ENCODE measurements at places on chromosomes 2 and 18.

DNA sequence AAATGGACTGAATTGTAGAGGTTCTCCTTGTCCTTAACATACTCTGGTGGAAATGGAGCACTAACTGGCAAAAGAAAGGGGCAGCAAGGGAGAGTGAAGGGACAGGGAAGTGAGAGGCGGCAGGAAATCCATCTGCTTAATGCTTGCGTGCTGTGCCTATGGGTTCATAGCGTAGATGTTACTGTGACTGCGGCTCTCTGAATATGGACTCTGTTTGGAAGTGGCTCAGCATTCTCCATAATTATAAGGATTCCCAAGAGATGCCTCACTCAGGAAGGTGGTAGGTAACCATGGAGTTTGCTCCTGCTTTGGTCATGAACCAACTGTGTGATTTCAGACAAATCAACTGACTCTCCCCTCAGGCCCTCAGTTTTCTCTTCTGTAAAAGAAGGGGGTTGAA is 50.0 kb downstream of the MYO3B start:
- DNase-seq: no peak

GRCh38 chr18:79495591-79496071 is 99.9 kb downstream of the NFATC1 start:
- DNase-seq: no peak

DNA sequence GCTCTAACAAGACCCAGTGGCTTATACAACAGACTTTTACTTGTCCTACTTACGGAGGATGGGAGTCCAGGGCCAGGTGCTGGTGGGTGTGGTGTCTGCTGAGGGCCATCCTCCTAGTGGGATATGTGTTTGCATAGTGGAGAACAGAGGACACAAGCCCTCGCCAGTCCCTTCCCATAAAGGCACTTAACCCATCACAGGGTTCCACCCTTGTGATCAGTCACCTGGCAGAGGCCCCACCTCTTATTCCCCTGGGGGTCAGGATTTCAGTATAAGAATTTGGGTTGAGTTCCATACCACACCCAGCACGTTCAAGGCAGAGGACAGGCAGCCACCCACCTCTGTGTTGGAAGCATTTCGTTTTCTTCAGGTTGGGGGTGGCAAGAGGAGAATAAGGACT is 259.0 kb downstream of the AGAP1 start:
- no peak for DNase-seq

GRCh38 chr2:128557831-128558241 is 239.2 kb upstream of the HS6ST1 start:
- DNase-seq: no peak

DNA sequence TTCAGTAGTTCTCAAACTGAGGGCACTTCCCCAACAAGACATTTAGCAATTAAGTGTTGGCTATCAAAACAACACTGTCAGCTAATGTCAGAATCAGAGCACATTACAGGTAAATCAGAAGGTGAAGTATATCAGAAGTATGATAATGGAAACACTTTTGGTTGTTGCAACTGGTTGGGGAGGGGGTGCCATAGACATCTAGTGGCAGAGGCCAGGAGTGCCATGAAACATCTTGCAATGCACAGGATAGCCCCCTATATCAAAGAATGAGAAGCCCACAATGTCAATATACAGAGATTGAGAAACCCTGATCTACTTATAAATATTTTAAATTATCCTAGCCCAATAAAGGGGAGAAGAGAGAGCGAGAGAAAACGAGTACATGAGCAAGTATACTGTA is 4.9 kb upstream of the XPO1 start:
- DNase-seq: no peak

DNA sequence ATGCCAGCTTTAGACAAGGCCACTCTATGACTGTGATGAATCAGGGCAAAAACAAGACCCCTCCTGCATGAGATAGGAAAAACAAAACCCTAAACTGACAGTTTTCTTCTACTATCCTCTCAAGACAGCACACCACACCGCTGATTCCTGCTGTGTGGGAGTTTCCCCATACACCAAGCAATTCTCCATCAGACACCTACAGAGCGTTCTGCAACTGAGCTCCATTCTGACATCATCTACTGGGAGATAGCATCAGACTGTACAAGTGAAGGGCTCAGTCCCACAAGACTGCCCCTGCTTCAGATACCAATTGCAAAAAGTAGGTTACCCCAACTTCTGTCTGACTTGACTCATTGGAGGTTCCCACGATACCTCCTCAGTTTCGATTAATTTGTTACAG is 130.6 kb downstream of the TSN start:
- DNase-seq: no peak

GRCh38 chr2:177270531-177270930 is 6.0 kb upstream of the NFE2L2 start:
- no peak for DNase-seq

GRCh38 chr18:5851998-5852397 is 43.3 kb downstream of the TMEM200C start:
- no peak for DNase-seq

DNA sequence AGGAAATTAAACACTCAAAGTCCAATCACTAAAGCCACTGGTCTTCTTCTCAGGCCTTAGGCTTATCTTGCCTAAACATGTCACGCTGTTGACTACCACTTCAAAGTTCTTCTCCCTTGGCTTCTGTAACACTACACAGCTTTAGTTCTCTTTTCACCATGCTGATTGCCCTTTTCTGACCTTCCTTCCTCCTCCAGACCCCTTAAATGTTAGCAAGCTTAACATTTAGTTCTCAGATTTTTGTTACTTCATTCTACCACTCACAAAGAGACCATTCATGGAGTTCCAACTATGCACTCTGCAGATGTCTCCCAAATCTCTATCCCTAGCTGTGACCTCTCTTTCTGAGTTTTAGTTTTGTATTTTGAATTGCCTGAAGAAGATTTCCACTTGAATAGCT is 64.4 kb downstream of the TTC21B start:
- no peak for DNase-seq

DNA sequence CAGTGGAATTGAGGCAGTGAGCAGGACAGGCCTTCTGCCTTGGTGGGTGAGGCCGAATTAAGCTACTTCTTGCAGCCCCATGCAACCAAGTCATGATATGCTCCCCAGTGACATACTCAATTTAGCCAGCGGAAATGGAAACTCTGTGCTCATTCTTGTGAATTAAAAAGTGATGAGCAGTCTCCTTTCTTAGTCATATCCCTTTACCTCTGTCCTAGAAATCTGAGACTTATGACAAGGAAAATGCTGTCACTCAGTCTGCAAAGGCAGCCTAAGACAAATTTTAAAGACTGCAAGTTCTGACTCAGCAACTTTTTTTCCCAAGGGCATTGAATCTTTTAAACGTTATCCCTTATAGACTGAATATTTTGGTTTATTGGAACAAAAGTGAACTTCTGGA is 218.2 kb downstream of the SH3BP4 start:
- no peak for DNase-seq

GRCh38 chr2:9335322-9335832 is 88.0 kb downstream of the ITGB1BP1 start:
- DNase-seq: no peak

DNA sequence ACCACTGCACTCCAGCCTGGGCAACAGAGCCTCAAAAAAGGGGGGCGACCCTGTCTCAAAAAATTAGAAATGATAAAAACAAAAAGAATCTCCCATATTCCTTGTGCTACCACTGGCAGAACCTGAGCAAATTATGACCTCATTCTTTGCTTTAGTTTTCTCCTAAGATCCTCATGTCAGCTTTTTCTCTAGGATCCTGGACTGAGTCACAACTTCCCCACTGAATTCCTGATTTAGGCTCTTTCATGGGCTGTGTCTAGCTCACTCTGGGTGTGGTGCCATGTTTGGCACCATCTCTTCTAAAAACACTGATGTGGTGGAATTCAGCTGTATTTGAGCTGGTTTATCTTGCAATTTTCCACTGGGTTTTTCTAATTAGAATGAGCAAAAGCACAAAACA is 37.1 kb downstream of the EXOC6B start:
- DNase-seq: no peak

- no peak for DNase-seq
Observed at GRCh38 chr2:38524580-38524979, 78.1 kb downstream of the HNRNPLL start.

DNA sequence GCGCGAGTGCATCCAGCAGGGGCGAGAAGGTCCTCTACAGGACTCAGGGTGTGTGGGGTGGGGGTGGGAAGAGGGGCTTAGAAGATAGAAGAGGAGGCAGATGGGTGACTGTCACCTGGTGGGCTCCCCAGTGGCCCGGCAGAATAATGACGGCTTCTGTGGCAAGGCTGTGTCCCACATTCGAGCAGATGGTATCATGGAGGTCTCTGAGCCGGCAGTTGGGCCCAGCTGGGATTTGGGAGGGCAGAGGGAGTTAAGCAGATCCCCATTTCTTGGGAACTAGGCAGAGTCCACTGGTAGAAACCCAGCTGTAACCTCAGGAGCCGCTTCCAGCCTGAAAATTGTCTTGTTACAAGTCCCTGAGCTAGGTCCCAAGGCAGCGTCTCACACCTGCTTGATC is 28.4 kb upstream of the DTNB start:
- no peak for DNase-seq

- DNase-seq: no peak
Observed at GRCh38 chr2:173441222-173441621, 86.5 kb downstream of the CDCA7 start.

GRCh38 chr2:129117434-129117833 is 798.8 kb upstream of the HS6ST1 start:
- DNase-seq: no peak

DNA sequence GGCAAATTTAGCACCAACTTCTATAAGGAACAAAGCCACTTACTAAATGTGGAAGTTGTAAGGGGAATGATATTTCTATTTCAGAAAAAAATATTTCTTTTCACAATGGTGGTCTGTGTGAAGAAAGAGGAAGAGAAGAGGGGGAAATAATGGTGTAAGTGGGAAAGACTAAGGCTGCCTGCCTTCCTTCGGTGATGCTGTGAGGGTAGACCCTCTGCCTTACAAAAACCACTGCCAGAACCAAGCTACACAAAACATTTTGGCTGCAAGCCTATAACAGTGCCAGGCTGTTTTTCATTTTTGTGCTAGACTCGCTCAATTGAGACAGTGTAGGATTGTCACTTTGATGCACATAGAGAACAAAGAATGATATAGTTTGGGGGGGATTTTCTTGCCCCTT is 286.6 kb downstream of the ZEB2 start:
- no peak for DNase-seq

GRCh38 chr2:239269173-239269885 is 131.5 kb downstream of the HDAC4 start:
- no peak for DNase-seq

GRCh38 chr2:207762146-207762545 is 7.6 kb downstream of the FZD5 start:
- no peak for DNase-seq

DNA sequence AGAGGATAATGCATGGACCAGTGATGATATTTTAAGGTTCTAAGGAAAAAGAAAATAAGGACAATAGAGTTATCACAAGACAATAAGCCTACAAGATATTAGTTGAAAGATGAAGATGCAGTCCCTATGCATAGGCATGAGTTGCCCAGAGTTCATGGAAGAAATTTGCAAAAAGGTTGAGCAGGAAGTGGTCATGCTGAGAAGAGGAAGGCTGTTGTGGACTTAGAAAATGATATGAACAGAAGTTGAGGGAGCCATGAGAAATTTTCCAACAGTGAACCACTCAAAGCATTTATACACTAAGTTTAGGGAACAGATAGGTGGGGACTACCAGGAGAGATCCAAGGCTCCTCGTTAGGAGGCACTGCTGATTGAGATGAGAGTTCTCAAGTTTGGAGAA is 3.5 kb downstream of the OSBPL6 start:
- no peak for DNase-seq

DNA sequence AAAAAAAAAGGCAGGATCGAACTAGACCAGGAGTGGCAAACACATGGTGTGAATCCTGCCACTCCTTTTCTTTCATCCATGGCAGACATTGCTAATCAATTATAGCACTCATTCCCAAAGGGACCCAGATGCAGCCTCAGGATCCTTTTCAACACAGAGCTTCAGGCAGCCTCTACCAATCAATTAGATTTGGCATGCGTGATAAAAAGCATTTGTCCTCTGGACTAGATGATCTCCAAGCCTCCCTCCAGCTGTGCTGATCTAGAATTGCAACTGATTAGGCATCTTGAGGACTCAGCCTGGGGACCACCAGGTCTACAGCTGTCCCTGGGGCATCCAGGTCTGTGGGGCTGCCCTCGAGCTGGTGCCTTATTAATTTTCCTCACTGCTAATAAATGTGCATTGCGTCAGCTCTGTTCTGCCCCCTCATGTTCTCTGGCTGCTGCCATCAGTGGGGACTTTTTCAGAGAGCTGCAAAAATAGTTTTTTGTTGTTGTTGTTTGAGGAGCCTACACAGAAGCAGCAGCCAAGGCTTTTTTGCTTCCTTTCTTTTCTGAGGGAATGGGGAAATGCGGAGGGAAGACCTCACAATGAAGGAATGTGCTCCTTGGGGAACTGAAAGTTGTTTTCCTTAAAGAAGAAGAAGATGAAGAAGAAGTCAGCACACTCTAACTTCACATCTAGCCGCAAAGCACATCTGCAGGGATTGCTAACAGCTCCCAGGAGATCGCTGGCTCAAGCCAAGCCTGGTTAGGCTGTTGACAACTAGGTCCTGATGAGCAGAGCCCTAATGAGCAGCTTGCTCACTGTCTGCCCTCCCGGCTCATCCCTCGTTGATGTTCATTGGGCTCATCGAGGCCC is 8.8 kb upstream of the ATOH8 start:
- DNase-seq: no peak

DNA sequence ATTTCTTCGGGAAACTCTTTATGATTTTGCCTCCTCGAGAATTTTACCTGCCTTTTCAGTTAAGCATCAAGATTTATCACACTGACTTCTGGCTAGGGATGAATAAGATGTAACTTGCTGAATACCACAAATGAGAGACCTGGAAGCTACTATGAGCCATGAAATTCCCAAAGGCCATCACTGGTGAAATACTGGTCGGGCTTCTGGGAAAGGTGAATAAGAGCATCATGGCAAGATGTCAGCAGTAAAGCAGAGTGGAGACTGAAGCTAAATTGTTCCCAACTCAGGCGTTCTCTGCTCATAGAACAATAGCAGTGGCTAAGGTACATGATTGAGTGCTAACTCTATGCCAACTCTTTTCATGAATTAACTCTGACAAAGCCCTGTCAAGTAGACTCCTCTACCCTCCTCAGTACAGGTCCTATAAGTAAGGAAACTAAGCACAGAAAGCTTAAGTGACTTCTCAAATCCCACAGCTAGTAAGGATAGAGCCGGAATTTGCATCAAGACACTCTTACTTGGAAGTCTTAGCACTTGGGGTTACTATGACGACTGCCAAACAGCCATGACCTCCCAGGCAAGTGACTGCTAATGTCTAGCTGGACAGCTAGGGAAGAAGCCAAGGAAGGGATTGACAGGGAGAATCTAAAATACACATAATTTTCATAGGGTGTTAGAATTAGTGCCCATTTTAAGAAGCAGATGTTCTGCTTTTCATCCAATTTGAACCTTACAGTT is 22.7 kb upstream of the DSC3 start:
- DNase-seq: no peak

Data from GM10248 (cell line).